ENCODE measurements at places on chromosomes 2 and 18.

- ATAC-seq = no peak
Measured at GRCh38 chr2:20680744-20681375, 13.9 kb downstream of the GDF7 start.

- ATAC-seq = no peak
Measured at GRCh38 chr2:75607400-75607798, 39.2 kb upstream of the MRPL19 start.

- no peak for ATAC-seq
Measured at GRCh38 chr2:69298862-69299261, 88.2 kb downstream of the GFPT1 start.

DNA sequence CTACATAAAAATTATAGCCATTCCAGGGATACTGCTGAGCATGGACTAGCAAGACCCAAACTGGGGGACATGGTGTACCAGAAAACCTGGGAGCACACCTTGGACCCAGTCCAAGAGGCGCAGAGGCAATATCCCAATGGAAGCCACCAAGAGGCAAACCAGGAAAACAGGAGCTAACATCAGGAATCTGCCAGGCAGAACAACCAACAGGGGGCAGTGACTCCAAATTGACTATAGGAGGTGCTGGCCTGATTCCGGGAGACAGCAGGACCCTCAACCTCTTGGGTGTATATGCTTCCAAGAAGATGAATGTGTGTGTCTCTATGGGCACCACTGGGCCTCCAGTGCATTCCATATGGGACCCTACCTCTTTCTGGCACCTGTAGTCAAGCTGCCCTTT lies 172.7 kb upstream of the ARL4C start:
- no peak for ATAC-seq

DNA sequence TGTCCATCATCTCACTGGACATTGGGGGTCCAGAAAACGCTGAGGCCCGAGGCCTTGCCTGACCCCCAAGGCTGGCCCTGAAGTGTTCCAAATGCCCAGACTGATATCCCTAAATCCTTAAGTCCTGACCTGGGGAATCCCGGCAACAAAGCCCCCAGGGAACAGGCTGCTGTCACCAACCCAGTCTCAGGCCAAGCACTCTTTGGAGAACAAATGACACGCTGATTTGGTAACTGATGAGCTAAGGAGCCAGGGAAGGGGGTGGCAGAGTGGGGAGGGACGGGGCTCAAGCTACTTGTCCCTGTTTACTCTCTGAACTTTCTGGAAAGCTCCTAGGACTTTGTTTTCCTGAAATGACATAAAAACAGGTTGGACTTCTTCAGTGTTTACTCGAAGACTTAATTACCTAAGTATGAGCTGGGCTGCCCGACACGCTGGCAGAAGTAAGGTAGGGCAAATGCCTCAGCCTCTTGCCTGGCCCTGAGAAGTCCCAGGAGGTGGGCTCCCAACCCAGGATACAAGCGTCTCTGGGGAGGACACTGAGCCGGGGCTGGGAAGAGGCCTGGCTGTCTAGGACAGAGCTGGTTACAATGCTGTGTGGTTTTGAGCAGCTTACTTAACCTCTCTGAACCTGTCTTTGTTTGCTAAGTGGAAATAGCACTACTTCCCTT lies 105.5 kb upstream of the GLI2 start:
- ATAC-seq = no peak

Data from activated CD4-positive, CD25-positive, alpha-beta regulatory T cell treated with anti-CD3 and anti-CD28 coated beads, Interleukin-2, amount 50 U/mL, for 24 hours (primary cell).